ENCODE measurements at places on chromosomes 7 and 10.

- DNase-seq: no peak
These were observed 828 bp downstream of the OGDHL start for GRCh38 chr10:49761201-49761788.

- DNase-seq: no peak
These were observed 119.7 kb downstream of the WDR11 start for GRCh38 chr10:120970595-120971529.

DNA sequence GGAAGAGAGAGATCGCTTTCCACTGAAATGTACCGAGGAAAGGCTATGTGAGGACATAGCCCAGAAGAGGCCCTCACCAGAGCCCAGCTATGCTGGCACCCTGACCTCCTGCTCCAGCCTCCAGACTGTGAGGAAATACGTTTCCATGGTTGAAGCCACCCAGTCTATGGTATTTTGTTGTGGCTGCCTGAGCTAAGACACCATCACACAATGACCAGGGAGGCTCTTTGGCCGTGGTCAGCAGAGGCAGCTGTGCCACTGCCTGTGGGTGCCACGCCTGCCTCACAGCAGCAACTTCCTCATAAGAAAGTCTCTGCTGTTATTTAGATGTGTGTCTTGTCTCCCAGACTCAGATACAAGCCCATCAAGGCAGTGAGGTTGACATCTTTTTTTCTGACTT is 182.7 kb upstream of the PLXNA4 start:
- no peak for DNase-seq

DNA sequence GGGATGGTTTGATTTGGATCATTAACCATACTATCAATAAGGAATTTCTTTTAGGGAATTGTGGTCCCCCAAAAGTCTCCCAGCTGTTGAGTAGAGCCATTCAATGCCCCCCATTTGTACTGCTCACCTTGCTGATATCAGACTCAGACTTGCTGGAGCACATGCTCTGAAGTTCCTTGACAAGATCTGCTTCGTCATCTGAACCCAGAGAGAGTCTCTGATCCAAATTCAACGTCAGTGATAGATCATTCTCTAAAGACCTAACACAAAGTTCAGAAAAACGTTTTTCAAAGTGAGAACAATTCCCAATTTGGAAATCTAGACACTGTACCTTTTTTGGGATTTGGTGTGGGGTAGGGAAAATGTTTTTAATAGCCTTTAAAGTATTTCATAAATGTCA is 153.9 kb downstream of the CTTNBP2 start:
- DNase-seq: no peak

DNA sequence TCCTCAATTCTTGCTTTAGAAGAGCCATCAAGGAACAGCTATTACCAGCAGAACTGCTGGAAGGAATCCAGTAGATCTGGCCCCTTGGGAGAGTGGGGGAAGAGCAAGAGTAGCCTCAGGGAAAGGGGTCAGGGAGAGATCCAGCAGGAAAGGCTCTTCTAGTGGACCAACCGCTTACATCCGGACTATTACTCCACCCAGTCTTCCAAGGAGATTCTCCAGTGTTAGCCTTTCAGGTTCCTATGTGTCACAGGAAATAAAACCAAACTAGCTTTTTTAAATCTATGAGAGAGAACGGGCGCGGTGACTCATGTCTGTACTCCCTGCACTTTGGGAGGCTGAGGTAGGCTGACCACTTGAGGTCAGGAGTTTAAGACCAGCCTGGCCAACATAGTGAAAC is 34.3 kb downstream of the TET1 start:
- no peak for DNase-seq

DNA sequence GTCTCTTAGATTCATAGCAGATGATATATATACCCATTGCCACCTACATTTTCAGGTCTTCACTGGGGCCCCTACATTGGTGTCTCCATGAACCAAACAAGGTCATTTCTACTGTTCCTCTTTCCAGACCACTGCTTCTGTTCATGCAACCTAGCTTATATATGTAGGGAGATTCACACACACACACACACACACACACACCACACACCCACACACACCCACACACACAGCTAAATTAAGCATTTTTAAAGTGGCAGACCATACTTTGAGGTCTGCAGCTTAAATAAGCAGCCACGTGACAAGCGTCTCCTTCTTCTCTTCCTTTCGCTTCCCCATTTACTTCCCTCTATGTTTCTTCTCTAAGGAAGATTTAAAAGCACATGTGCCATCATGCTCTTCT is 70.0 kb upstream of the CC2D2B start:
- DNase-seq: no peak

DNA sequence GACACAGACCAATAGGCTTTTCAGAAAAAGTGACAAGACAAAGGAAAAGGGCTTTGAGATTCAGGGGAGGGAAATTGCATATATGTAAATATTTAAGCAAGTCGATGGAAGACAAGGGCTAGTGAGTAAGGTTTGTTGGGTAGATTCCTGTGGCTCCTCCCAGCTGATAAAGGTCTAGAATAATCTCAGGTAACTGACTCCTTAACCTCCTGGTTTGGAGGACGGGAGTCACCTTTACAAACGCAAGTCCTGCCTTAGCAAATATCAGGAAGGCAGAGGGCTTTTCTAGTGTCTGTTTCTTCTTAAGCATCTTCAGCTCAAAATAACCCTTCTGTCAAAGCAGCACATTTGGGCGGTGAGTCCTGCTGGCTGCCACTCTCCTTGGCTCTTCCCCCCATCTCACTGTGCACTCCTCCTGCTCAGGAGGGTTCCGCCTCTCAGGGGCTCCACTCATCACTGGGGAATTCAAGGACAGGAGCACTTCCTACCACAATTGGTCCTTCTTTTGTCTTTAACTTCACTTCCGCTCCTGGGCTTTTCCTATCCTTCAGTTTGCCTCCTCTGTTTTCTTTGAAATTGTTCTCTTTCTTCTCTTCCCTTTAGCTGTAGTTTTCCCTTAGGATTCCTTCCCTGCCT is 496.3 kb upstream of the KLF6 start:
- DNase-seq: no peak

- DNase-seq: no peak
These were observed 199.5 kb downstream of the PTEN start for GRCh38 chr10:88062798-88063472.

Data from stimulated activated CD8-positive, alpha-beta memory T cell treated with anti-CD3 and anti-CD28 coated beads, Interleukin-15, amount 100 ng/mL, for 24 hours (primary cell).